COR-L47 (cell line): ENCODE measurements at places on chromosomes 2 and 18.

DNA sequence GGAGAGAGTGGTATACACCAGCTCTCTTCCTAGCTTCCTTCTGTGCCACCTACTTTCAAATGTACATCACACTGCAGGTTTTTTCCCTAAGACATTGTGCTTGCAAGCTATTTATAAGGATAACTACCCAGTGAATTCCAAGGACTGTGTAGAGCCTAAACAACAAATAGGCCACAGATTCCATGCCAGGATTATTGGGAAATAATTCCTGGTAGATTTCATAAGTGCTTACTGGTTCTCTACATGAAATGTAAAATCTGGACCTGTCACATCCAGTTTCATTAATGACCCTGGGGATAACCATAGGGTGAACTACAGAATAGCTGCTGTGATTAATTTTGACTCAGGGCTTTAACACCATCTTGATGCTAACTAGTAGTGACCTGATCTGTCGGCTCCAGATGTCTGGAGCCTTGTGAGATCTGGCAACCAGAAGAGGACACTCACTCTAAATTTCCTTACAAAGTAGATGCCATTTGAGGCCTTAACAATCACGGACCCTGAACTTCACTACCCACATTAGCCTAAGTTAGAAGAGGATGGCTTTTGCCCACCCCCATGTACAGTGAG lies 34.3 kb upstream of the LGALSL start:
- DNase-seq: no peak

GRCh38 chr18:11518788-11519685 lies 90.4 kb upstream of the SLC35G4 start:
- peak; percentile 49 for DNase-seq

DNA sequence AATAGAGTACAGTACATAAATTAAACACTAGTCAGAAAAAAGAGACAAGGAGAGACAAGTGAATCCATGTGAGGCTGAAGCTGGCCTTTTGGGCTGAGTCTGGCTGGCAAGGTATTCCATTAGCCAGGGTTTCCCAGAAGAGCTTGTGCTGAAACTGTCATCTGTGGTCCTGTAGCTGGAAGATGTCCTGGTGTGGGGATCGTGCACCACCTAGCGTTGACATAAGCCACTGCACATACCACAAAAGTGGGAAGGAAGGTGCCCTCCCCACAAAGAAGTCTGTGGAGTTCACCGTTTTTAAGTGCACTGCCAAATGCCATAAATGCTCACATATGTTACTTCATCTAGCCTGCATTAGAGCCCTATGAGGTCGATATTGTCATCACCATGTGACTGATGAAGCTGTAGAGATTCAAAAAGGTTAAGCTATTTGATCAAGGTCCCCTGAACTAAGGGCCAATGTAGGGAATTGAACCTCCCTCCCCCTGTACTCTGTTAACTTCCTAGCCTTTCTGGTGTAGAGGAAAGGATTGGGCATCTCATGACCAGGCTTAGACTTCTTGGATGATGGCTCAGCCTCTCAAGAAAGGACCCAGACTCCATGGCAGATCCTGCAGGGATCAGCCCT lies 31.9 kb upstream of the GALNT14 start:
- DNase-seq: peak; percentile 47

DNA sequence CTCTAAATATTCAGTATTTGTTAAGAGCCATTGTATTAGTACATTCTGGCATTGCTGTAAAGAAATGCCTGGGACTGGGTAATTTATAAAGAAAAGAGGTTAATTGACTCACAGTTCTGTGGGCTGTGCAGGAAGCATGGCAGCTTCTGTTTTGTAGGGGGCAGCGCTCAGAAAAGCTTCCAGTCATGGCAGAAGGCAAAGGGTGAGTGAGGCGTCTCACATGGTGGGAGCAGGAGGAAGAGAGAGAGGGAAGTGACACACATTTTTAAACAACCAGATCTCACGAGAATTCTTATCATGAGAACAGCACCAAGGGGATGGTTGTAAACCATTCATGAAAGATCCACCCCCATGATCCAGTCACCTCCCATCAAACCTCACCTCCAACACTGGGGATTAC lies 13.8 kb upstream of the CCDC102B start:
- DNase-seq: no peak

- no peak for DNase-seq
These were observed 225.7 kb upstream of the CCDC150 start for GRCh38 chr2:196413821-196414274.

DNA sequence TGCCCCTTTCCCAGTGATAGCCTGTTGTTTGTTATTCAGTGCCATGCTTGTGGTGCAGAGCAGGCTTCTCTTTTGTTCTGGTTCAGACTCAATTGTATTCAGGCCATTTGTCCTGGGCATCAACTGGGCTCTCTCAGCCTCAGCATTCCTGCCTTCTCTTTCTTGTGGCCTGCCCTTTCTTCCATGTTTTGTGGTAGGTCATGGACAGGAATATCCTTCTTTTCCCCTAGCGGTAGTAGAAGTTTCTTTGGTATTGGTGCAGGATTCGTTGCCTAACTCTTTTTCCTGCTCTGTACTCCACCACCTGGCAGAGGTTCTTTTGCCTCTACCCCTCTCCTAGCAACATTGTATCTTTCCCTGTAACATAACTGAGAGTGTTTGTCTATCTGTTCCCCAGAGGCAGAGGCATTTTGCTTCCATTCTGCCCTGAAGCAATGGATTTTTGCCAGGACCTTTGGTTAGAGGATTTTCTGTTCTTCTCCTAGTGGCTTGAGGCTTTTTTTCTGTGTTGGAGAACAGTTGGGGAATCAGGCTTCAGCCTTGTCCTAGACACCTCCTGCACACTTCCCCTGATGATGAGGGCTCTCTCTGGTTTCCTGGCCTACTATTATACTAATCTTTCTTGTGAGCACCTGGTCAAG lies 68.5 kb downstream of the NCOA1 start:
- DNase-seq: no peak

DNA sequence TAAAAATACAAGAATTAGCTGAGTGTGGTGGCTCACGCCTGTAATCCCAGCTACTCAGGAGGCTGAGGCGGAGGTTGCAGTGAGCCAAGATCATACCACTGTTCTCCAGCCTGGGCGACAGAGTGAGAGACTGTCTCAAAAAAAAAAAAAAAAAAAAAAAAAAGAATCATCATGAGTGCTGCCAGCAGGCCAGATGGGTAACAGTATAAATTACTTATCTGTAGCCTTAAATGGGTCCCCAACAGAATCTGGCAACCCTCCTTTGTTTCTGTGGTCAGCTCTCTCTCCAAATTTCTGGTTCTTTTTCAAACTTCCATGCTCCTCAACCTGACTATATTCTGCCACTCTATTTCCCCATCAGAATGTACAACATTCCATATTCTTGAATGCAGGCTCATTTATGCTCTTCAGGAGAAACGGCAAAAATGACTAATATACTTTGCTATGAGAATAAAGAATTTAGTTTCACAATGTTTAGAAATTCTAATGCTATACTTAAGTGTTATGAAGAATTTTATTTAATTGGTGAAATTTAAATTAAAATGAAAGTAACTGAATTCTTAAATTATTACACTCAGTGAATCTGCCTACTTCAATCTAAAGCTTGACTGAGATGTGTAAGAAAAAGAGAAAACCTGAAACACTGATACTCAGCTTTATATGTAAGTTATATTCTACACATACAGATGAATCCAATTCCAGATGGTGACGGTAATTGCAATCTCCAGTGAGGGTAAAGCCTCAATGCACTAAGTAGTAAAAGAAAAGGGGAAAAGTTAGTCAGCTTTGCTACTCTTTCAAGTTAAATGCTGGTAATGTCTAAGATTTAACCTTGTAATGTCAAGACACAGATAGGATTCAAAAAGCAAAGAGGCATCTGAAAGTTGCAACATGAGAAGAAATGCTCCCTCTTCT lies 24.8 kb downstream of the LPIN2 start:
- DNase-seq: no peak

- DNase-seq: no peak
These were observed 198.9 kb downstream of the ACKR3 start for GRCh38 chr2:236768393-236769140.

DNA sequence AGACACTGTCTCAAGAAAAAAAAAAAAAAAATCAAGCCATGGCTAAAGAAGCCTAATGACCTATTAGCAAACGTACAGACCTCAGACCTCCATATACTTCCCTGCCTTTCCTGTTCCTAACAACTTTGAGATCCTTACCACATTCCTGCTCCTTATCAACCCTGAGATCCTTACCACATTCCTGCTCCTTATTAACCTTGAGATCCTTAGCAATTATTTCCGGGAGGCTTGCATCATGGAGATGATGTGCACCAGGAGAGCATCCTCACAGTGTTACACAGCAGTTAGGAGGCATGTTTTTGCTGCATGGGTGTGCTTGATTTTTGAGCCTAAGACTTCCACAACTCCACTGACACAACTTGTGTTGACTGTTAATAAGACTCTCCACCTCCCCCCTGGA lies 54.6 kb upstream of the RASGRP3 start:
- no peak for DNase-seq

DNA sequence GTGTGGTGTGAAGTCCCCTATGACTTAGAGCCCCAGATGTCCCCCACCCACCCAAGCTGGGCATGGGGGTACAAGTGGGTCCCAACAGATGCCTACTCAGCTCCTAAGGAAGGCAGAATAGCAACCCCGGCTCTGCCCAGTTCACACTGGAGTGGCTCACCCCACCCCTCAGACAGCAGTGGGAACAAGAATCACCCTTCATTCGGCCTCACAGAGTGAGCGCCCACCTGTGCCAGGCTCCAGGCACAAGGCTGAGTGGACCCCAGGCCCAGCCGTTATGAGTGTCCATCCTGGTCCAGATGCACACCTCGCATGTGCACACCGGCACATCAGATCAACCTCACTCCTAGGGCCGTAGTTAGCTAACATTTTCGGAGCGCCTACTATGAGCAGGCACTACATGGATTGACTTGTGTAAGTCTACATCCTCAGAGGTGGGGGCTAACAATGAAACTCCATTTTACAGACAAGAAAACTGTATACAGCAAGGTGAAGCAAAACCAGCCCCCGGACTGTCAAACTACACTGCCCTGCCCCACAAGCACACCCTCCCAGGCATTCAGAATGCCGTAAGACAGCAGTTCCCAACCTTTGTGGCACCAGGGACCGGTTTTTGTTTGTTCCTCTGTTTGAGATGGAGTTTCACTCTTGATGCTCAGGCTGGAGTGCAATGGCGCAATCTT lies 2.8 kb upstream of the ASTL start:
- DNase-seq: no peak

GRCh38 chr18:55477499-55477859 lies 110.5 kb downstream of the TCF4 start:
- peak; percentile 48 for DNase-seq

- no peak for DNase-seq
These were observed 2.0 kb downstream of the IGFBP2 start for GRCh38 chr2:216635171-216635570.

DNA sequence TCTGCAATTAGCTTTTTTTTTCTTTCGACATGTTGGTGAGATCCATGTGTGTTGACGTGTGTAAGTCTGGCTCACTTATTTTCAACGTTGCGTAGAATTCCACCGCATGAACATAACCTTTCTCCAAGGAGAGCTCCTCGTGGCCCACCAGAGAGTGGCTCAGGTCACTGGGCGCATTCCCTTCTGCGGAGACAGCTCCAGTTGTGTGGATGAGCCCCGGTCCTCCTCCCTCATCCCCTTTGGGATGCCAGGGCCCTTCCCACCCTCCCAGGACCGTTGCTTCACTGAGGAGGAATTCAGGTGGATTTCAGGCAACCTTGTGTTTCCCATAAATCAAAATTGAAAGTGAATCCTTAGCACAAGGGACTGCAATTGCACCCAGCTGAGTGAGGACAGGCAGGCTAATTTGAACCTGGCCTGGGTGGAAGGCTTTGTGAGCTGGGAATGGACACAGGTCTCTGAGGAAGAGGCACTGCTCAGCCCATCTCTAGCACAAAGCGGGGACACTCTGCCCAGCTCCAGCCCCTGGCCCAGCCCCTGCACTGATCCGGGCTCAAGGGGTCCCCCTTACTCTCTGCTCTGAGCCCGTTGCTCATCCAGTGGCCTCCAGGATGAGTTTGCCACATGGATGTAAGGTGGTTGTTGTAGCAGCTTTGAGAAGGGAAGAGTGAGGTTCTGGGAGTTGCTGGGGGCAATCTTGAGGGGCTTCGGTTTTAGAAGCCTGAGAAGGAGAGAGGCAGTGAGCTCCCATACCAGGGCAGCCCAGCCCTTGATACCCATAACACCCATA lies 57.8 kb upstream of the HAAO start:
- DNase-seq: no peak

DNA sequence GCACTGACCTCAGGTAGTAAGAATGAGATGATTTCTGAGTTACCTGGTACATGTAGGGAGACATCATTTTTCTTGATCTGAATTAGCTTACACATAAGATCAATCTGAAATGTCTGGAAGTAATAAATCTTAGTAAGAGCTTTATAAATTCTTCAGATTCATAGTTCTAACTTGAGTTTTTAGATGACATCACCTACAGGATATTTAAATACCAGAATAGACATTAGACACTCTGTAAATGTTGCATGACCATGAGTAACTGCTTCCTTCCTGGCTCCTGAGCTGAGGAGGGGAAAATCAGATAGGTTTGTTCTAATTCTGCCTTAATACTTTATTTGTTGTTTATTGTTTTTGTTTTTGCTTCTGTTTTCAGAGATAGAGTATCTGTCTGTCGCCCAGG lies 181.8 kb downstream of the PHLPP1 start:
- DNase-seq: no peak

DNA sequence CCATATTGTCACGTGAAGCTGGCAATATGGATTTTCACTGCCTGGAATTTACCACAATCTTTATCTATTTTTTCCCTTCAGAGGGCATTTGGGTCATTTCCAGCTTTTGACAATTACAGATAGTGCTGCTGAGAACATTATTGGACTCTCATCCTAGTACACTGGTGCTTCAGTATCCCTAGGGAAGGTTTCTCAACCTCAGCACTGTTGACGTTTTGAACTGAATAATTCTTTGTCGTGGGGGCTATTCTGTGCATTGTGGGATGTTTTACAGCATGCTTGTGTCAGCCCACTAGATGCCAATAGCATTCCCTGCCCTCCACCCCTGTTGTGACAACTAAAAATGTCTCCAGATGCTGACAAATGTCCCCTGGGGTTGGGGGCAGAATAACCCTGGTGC lies 185.7 kb downstream of the TPGS2 start:
- no peak for DNase-seq

DNA sequence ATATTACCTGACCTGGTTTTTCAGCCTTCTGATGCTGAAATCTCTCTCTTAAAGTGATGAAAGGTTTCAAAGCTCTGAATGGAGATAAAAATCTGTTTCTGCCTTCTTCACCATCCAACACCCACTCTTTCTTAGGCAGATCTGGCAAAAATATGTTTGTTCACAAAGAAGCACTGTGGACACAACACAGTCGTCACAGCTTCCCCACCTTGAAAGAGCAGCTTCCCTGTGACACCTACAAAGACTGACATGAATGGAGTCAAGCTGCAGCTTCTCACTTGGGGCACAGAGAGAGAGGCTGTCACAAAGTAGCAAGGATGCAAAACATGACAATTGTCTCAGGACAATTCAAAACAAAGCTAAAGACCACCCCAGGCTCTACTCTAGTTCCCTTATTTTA lies 86.5 kb downstream of the ICOS start:
- DNase-seq: no peak

DNA sequence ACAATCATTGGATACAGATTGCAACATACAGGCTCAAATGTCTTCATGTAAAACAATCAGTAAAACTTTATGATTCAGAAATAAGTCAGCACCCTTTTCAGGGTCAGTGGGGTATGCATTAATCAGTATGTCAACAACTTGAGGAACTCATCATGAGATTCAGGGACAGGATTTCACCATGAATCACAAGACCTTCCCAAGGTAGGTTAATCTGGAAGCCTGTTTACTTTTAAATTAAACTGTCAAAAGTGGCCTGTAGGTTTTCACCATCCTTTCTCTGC lies 104.8 kb downstream of the SP100 start:
- no peak for DNase-seq

GRCh38 chr2:5690718-5691220 lies 1.4 kb upstream of the SOX11 start:
- peak; percentile 19 for DNase-seq
